A673 (cell line): ENCODE measurements at places on chromosomes 1 and 21.

DNA sequence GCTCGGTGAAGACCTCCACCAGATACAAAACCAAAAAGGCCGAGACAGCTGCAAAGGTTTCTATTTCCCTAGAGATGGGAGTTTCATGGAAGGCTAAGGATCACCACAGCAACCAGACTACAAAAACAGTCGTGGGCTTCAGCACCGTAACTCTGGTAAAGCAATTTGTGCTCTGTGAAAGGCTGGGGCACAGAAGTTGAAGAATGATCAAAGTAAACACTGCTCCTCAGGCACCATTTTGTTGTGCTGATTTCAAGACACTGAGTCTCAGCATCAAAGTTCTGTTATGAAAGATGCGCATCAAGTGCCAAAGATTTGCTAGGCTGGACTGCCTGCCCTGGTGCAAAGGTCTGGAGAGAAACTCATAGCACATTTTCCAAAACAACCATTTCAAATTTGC lies 116.2 kb downstream of the TGFBR3 start:
- no peak for DNase-seq

- DNase-seq = no peak
Measured at GRCh38 chr1:206679738-206680211, 4.9 kb upstream of the MAPKAPK2 start.

- no peak for DNase-seq
Measured at GRCh38 chr1:215003686-215004085, 78.9 kb upstream of the KCNK2 start.

- no peak for DNase-seq
Measured at GRCh38 chr1:100075773-100076172, 57.0 kb downstream of the SASS6 start.

DNA sequence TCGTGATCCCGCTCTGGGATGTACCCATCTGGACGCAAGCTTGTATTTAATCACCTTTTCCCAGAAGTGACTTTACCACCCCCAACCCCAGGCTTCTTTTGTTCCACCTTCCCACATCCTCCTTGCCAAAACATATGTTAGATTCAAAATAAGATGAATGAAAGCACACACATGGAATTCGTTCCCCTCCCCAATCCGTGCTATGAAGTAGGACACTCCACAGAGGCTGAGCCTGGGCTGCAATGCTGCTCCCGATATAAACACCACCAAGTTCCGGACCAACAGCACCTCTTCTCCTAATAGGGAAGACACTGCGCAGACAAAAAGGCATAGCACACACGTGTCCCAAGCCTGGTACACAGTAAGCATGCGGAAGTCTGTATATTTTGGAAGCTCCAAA lies 86.1 kb downstream of the CLSTN1 start:
- no peak for DNase-seq
